RPMI7951 (cell line): ENCODE measurements at places on chromosomes 16 and 17.

DNA sequence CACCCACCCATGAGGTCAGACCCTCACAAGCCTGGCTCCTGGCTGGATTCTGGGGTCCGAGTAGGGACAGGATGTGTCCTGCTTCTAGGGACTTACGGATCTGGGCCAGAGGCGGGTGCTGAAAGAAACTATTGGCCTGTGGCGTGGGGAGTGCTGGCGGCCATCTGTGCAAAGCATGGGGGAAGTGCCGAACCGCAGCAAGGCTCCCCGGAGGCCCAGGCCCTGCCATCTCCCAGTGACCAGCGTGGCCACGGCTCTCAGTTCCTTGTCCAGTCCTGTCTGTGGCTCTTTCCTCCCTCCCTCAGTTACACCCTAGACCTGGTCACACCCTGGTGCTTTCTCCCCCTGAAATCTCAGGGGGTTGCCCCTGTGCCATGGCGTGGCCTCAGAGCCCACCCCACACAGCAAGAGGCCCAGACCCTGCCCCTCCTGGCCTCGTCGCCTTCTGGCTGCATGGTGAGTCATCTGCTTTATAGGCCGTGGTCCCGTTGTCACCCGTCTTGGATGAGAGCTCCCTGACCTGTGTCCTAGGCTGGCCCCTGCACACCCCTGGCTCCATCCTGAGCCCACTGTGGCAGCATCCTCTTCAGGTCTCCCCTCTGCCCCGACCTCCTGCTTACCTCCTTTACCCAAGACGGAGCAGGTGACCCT lies 54.5 kb downstream of the PRMT7 start:
- peak; percentile 24 for DNase-seq

- DNase-seq = no peak
Measured at GRCh38 chr16:85447693-85448313, 165.3 kb upstream of the GSE1 start.

GRCh38 chr16:27470567-27471431 lies 68.8 kb downstream of the IL21R start:
- peak; percentile 94 for DNase-seq

- DNase-seq = peak; percentile 21
Measured at GRCh38 chr16:24737391-24737871, 8.0 kb downstream of the TNRC6A start.

DNA sequence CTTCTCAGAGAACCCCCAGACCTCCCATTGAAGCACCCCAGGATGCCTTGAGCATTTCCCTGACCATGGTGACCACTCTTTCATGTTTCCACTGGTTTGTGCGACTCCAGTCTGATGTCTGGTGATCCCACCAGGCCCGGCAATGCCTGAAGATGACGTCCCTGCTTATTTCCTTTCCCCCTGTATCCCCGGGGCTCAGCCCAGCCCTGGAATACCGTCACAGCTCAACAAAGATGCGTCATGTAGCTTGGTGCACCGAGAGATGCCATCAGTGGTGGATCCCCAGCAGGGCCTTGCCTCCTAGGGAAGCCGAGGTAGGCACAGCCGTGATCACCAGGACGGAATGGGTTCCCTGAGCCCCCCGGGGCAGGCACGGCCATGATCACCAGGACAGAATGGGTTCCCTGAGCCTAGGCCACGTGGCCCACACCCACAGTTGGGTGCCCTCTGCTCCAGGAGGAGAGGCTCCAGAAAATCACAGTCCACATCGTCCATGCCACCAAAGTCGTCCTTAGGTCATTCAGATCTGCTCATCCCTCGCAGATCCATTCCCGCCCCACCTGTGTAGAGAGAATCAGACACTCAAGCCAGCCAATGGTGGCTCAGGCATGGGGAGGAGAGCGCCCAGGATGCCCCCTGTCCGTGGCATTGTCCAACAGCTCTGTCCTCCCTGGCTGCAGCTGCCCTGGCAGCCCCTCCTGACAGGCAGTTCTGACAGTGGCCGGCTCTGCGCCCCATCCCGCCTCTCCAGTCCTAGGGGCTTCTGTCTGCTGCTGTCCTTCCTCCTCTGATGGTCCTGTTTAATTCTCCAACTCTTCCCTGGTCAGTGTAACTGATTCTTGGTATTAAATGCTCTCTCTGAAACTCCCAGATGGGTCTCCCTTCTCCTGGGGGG lies 261.1 kb downstream of the RBFOX3 start:
- DNase-seq = no peak
